ENCODE measurements at places on chromosomes 11 and 22.

DNA sequence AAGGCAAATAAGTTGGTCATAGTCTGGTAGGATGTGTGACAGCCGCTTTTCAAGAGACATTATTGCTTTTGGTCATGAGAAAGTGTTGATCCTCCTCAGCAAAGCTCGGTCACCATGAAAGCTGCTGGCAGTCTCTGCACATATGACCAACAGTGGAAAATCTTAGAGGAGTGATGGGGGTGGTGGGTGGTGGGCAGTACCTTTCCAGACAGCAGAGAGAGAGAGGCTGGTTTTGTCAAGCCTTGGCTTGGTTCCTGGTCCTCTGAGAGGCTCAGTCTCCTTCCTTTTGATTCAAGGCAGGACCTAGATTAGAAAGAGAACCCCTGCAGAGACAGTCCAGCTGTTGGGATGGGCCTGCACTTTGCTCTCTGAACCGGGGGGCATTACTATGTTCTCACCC is 20.0 kb upstream of the VSIG10L2 start:
- DNase-seq, result no peak

DNA sequence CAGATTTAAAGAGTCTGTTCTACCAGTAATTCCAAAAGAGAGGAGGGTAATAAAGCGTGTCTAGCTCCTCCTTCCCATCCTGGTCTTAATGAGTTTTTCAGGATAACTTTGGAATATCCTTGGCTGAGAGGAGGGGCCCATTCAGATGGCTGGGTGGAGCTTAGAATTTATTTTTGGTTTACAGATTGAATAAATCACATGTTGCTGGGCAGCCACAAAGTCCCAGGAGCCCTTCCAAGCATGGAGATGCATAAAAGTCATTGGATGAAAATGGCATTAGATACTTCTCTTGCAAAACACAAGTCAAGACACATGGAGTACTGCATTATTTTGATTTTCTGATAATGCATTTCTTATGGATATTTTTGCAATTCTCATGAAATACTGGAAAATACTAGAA is 139.0 kb downstream of the TRPC6 start:
- no peak for DNase-seq

DNA sequence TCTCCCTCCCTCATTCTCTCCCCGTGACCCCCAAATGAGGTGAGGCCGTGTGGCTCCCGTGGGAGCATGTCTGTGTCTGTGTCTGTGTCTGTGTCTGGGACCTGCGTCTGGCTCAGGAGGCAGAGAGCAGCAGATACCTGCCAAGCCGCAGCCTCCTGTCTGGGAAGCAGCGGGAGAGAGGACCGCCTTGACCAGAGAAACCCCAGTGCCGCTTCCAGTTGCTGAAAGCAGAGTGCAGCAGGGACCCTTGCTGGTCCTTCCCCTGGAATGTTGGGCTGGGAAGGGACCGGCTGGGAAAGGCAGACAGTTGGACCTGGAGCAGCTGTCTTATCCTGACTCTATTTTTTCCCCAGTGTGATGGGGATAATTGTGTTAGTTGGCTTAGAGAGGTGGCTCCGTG is 525 bp downstream of the CSDC2 start:
- DNase-seq, result no peak

DNA sequence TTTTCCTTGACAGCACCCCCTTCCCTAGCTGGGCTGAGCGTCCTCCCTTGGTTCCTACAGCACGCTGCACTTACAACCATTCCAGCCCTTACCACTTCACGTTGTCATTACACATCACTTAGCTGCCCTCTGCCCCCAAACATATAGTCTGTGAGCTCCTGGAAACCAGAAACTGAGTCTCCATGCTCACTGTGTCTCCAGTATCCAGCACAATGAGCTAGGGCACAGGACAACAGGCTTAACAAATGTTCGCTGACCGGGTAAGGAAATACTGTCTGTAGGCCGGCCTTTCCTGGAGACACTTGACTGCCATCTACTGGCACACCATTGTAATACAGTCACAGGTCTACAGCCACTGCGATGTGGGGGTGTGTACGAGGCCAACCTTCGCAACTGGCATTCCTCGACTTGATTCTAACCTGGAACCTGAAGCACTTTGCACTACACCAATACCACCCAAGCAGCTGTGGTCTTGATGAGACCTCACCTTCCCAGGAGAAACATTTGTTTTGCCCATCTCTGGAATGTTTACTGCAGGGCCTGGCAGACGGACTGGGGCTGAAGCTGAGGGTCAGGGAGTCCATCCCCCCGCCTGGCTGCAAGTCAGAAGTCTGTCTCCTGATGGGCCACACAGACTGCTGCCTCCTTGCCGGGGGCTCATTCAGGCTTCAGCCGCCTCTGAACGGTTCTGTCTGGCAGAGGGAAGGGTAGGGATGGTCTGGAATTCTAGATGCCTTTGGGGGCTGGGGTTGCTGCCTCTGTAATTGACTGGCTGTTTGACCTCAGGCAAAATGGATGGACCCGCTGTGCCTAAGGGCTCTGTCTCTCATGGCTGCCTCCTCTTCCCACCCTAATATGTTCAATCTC is 72.0 kb downstream of the SYN3 start:
- DNase-seq, result no peak

DNA sequence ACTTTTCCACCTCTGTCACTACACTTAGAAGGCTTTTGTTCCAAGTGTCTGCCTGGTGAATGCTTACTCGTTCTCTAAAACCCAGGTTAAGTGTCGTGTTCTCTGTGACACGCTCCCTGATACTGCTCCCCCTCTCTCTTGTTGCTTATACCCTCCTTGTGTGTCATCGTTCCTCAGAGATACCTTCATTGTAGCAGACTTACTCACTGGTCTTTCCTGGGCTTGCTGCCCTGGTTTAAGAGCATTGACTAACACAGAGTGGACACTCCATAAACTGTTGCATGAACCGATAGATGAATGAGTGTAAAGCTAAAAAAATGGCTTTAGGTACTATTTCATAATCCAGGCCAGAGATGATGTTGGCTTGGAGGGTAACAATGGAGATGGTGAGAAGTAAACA is 171.3 kb downstream of the GRIK4 start:
- no peak for DNase-seq

DNA sequence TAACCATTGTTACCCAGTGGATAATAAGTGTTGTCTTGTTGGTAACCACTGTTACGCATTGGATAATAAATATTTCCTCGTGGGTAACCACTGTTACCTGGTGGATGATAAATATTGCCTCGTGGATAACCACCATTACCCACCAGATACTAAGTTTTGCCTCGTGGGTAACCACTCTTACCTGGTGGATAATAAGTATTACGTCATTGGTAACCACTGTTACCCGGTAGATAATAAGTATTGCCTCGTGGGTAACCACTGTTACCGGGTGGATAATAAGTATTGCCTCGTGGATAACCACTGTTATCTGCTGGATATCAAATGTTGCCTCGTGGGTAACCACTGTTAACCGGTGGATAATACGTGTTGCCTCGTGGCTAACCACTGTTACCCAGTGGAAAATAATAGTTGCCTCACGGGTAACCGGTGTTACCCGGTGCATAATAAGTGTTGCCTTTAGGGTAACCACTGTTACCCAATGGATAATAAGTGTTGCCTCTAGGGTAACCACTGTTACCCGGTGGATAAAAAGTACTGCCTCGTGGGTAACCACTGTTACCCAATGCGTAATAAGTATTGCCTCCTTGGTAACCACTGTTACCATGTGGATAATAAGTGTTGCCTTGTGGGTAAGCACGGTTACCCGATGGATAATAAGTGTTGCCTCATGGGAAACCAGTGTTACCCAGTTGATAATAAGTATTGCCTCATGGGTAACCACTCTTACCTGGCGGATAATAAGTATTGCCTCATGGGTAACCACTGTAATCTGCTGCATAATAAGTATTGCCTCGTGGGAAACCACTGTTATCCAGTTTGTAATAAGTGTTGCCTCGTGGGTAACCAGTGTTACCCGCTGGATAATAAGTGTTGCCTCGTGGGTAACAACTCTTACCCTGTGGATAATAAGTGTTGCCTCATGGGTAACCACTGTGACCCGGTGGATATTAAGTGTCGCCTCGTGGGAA is 21.9 kb upstream of the NXPE4 start:
- DNase-seq, result no peak

DNA sequence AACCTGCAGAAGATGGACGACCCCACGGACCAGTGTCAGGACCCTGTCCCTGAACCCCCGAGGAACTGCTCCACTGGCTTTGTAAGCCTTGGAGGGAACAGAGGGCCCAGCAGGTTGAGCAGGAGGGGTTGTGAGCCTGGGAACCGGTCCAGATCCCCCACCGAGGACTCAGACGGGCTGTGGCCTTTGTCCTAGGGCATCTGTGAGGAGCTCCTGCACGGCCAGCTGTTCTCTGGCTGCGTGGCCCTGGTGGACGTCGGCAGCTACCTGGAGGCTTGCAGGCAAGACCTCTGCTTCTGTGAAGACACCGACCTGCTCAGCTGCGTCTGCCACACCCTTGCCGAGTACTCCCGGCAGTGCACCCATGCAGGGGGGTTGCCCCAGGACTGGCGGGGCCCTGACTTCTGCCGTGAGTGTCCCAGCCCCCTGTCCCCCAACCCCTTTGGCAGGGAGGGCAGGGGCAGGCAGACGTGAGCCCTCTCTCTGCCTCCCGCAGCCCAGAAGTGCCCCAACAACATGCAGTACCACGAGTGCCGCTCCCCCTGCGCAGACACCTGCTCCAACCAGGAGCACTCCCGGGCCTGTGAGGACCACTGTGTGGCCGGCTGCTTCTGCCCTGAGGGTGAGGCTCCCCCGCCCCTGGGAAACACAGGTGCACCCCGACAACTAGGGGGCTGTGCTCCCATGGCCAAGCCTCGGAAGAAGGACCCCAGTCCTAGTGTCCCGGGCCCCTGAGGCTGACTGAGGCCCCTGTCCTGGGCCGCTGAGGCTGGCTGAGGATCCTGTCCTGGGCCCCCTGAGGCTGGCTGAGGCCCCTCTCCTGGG is 6.4 kb downstream of the MUC5AC start:
- DNase-seq, result no peak

- no peak for DNase-seq
Observed at GRCh38 chr11:73099512-73100266, 42.4 kb downstream of the FCHSD2 start.

DNA sequence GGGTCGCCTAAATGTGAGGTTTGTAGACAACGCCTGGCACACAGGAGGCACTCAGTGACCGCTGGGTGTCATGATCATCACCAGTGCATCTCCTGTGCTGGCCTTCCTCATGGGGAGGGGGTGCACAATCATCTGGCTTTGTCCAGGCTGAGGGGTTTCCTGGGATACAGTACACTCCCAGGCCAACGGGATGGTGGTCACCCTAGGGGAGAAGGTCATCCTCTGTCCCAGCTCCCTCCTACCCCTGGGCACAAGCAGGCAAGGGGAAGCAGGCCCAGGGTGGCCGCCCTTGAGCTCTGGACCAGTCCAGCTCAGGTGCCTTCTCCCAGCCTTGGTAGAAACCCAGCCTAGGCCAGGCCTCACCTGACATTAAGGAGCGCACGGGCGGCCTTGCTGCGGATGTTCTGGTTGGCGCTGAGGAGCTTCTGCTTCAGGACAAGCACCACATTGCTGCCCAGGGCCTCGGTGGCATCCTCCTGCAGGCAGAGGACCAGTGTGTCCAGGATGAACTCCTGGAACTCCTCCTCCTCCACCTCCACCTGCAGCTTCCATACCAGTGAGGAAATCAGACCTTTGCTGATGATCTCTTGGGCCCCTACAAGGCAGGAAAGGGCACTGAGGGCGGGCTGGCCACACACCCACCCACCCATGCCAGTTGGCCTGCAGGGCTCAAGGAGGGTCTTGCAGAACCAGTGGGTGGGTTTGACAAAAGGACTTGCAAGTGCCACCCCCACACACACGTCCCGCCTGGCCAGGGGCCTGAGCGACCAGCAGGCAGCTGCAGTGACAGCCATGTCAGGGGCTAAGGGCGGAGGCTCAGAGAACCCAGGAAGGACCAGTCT is 6.6 kb upstream of the GNAZ start:
- no peak for DNase-seq

DNA sequence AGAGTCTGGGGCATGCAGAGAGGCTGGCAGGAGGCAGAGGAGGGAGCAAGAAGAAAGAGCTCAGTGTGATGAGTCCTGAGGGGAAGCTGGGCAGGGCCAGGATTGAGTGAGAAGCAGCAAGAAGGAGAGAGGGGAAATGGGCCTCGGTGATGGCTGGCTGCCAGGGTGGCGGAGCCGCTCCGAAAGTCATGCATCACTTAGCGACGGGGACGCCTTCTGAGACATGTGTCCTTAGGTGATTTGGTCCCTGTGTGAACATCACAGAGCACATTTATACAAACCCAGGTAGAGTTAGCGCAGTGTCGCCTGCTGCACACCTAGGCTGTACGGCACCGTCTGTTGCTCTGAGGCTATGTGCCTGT is 15.1 kb downstream of the TBC1D22A start:
- DNase-seq, result no peak

- no peak for DNase-seq
Observed at GRCh38 chr22:19853879-19854777, 546 bp downstream of the GNB1L start.

DNA sequence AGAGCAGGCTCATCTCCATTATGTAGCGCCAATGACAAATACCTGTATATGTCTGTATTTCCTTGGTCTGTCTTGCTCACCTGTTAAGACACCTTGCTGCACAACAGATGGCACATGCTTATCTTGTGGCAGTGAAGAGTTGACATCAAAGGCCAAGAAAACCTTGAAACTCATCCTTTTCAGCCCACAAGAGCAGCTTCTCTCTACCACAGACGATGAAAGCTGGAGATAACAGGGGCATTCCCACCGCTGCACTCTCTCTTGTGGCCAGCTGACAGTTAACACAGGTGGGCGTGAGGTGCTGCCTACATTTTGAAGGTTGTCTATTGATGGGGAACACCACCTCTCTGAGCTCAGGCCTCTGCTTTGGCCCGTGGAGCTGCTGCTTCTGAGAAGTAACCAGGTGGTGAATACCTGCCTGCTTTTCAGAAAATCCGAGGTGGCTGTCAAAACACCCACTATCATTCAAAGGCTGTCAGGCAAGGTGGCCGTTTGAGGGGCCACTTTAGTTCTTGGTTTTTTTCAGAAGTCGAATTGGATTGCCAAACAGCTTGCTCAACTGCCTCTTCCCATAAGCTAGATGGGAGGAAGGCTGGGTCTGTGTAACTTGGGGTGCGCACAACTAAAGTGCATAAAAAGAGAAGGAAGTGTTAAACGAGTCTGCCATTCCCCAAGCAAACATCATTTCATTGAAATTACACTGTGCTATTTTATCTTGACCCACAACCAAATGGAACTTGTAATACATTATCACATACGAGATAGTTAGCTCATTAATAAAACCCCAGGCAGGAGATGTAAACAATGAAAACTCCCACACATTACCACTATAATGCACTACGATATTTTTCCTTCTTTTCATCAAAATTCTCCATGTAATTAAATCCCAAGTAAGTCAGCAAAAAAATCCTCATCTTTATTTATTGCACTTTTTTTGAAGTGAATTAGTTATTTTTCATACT is 87.1 kb upstream of the RAG2 start:
- DNase-seq, result no peak

GRCh38 chr22:39873965-39874364 is 19.6 kb downstream of the ENTHD1 start:
- no peak for DNase-seq

- no peak for DNase-seq
Observed at GRCh38 chr22:19330865-19331418, 39.4 kb upstream of the CLTCL1 start.

DNA sequence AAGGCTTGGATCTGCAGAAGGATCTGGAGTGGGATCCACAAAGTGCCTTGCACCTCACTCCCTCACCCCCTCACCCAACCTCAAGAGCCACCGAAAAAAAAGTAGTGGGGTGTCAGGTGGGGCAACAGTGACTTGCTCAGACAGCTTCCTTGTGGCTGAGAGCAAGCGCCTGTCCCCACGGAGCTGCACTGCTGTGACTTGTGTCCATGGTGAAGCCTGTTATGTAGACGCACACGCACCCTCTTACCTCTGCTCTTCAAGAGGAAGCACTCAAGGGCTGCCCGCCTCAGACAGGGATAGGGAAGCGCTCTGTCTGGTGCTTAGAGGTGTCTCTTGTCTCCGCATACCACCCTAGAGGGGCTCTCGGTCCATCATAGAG is 1.2 kb downstream of the DRD2 start:
- no peak for DNase-seq

Data from COR-L47 (cell line).